Activated gamma-delta T cell (primary cell): ENCODE measurements at places on chromosomes 3 and 15.

DNA sequence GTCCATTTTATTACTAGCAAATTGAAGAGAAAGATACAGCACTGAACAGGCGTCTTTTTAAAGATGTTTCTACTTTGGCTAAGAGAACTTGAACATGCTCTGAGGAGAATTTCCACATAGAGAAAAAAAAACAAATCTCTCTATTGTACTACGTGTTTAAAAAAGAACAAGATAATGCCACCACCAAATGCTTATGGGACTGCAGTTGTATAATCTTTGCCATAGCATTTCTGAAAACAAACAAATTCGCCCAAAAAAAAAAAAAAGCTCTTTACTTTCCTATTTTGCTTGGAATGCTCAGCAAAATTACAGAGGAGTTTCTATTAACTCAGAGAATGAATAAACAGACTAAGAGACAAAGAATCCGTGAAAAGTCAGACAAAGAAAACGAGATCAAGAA is 114.2 kb downstream of the CNTN3 start:
- no peak for DNase-seq

- no peak for DNase-seq
Measured at GRCh38 chr3:170383567-170383966, 26.1 kb downstream of the SKIL start.

- no peak for DNase-seq
Measured at GRCh38 chr3:66673293-66673692, 172.5 kb upstream of the LRIG1 start.

GRCh38 chr3:94524102-94524919 is 461.4 kb downstream of the NSUN3 start:
- no peak for DNase-seq

DNA sequence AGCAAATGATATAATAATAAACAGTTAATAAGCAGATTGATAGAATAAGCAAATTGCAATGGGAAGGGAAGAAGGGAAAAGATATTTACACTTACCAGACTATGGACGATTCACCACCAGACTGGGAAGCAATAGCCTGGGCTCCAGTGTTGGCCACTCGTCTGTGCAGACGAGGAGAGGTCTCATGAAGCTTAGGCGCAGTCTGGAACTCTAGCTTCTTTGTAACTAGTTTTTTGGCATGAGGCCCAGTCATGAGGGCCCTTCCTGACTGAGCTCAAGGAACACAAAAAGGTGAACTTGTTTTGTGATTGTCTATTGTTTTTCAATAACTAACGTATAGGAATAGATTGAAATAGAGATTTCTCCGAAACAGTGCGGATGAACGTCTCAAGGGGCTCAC is 63.3 kb upstream of the GATM start:
- no peak for DNase-seq

- no peak for DNase-seq
Measured at GRCh38 chr3:133570139-133570936, 3.1 kb upstream of the CDV3 start.

GRCh38 chr3:76699846-76700245 is 340.1 kb upstream of the ROBO2 start:
- DNase-seq = no peak

DNA sequence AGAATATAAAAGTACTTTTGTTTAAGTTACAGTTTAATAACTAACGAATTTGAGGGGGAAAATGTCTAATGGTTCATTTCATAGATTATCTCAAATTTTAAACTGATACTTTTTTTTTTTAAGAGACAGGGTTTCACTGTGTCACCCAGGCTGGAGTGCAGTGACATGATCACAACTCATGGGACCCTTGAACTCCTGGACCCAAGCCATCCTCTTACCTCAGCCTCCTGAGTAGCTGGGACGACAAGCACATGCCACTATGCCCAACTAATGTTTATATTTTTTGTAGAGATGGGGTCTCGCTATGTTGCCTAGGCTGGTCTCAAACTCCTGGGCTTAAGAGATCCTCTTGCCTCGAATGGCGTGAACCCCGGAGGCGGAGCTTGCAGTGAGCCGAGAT is 16.5 kb downstream of the LRRC58 start:
- no peak for DNase-seq

DNA sequence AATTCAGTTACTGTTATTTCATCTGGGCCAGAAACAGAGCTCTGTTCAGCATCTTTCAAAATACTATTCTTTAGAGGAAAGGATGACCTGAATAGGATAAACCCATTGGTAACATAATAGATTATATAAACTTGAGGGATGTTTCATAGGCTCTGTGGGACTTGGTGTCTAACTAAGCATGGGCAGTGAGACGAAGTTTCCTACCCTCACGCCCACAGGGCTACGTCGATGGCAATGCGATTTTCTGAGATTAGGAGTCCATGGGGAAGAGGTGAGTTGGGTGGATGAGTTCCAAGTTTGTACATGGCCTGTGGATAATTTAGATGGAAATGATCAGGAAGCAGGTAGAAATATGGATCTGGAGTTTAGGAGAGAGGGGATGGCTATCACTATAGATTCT is 115.2 kb upstream of the TBL1XR1 start:
- no peak for DNase-seq

DNA sequence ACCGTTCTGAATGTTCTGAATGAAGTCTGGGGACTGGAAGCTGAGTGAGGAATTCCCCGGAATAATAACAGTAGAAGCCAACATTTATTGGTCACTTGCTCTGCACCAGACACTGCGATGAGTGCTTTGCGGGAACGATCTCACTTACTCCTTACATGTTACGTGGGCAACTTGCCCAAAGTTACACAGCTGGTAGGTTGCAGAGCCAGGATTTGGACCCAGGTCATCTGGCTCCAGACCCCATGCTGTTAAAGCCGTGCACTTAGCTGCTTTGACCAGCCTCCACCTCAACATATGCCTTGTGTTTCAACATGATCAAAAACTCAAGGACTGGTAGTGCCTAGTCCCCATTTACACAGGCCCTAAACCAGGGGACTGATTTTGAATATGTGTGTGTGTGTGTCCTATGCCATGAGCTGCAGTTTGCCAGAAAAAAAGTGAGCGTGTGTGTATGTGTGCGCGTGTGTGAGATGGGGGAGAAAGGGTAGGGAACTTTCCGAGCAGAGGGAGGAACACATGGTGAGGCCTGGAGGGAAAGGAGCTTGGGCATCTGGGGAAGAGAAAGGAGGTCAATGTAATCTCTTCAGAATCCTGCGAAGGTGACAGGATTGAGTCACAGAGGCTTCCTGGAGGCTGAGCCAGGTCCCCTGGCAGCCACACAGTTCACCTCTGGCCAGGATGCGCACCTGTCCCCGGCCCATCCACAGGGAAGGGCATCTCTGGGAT is 28.9 kb downstream of the LINGO1 start:
- no peak for DNase-seq
